Left ventricle myocardium inferior (tissue), 1 donor: ENCODE measurements at places on chromosomes 12 and 14.

GRCh38 chr12:28611115-28611435 is 420.8 kb downstream of the CCDC91 start:
- no peak for DNase-seq

- DNase-seq = no peak
Measured at GRCh38 chr12:128383357-128383937, 116.5 kb downstream of the TMEM132C start.

DNA sequence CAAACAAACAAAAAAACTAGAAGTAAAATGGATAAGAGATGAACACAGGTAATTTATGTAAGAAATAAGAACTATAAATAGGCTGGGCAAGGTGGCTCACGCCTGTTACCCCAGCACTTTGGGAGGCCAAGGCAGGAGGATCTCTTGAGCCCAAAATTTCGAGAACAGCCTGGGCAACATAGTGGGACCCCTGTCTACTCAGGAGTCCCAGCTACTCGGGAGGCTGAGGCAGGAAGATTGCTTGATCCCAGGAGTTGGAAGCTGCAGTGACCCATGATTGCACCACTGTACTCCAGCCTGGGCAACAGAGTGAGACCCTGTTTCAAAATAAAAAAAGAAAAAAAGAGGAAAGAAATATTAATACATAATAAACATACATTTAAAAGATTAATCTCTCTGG is 22.7 kb upstream of the ABCD4 start:
- DNase-seq = no peak

DNA sequence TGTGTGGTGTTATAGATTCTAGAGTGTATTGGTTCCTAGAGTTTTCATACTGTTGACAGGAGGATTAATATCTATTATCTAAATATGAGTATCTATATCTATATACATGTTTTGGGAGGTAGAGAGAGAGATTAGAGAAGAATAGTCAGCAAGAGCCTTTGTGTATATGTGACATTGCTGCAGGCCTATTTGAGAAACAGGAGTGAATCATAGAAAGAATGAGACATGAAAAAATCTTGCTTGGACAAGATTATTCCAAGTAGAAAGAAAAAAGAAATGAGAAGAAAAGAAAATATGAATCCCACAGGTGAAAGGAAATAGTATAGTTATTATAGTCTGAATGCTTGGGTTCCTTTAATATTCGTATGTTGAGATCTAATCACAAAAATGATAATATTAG is 720.4 kb downstream of the RERGL start:
- no peak for DNase-seq

DNA sequence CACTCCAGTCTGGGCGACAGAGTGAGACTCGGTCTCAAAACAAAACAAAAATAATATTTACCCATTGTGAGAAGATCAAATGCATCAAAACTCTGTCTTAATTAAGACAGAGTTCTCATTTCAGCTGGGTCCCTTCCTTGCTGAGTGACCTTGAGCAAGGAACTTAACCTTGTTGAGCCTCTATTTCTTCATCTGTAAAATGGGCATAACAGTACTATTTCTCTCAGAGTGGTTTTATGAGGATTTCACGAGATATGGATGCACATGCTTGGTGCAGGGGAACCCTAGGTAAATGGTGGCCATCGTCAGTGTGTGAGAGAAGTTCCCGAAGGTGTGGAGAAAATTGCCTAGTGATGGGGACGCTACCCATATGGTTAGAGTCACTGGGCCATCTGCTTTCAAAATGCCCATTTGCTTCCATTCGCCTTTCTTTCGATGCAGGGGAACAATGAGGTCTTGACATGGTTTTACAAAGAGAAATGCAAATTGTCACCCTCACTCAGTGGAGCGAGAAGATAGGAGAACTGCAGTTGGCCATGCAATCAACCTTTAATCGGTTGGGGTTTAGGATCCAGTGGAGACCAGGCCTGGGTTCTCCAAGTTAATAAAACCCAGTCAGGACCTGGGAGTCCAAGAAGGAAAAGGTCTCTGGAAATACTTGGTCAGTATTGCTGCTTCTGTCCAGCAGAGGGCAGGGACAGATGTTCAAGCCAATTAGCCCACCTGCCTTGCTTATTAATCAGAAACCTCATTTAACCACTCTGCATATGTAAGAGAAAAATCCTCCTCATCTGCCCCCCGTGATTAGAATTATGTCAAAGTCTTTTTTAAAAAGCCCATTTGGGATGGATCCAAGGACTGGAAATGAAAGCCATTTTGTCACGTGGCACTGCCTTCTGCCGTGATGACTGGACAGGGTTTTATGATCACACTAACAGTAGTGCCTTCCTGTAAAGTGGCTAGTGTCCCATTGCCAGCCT is 37.2 kb downstream of the CFAP251 start:
- DNase-seq = no peak

DNA sequence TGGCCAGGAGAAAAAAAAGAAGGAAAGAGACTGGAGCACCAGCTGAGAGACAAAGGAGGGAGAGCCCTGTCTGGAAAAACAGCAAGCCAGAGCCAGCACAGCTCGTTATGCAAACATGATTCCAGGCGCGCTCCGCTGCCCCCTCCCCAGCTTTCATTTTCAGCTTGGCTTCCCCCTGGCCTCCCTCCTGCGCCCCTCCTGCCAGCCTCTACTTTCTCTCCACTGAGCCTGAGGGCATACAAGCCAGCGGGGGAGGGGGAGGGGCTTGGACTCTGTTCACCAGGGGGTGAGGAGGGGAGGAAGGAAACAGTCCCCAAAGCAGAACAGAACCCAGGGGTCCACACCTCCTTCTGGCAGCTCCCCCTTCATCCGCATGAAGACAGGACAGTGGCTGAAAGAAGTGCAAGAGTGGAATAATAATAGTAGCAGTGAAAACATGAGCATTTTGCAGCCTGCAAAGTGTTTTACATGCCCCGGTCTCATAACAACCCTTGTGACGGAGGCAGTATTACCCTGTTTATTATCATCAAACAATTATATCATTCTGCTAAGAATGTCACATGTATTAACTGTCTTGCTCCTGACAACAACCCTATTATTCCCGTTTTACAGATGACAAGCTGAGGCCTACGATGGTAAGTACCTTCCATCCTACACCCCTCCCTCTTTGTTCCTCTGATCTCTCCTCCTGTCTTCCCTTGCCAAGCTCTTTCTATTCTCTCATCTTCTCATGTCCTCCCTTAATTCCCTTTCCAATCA is 24.2 kb downstream of the SMUG1 start:
- DNase-seq = no peak

GRCh38 chr14:100679153-100679552 is 47.5 kb upstream of the DLK1 start:
- DNase-seq = no peak

DNA sequence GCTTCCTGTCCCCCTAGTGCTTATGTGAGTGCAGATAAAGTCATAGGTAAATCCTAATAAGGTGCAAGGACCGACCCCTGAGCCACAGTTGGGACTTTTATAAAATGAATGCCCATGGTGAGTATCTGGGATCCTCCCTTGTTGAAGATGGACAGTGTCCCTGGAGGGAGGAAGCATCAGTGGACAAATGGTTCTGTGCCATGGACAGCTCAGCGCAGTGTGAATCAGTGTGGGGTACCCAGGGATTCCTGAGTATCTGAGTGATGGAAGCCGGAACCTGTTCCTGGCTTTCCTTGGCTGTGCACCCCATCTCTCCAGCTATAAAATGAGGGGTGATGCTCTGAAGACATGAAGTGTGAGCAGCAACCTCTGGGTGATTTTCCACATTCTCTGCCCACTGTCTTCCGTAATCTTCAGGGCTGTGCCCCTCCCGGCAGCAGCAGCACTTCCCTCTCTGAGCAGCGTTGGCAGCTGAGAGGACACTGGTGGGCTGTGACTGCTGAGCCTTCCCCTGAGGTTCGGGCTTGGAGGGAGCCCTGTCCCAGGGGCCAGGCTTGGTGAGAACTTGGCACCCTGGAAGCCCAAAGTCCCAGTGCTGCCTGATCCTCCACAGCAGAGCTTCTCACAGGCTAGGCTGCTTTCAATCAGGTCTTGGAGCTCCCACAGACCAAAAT is 25.0 kb downstream of the VCPKMT start:
- DNase-seq = no peak

DNA sequence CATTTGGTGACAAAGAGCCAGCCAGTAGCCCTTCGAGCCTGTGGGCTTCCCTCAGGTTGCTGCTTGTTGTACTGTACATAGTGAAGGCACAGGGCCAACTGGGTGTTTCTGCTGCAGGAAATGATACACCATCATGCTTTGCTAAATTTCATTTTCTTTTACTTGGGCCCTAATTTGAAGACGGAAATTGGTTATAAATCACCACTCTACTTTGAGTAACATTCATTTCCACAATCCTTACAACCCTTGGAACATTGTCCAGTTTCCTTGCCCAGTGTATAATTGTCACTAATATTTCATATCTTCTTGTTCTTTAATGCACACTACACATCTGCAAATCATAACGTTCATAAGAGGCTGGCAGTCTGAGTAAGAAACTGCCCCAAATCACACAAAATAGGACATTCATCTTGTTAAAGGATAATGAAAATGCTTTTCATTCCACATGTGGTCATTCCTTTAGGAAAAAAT is 30.2 kb downstream of the MSRB3 start:
- DNase-seq = no peak

- DNase-seq = no peak
Measured at GRCh38 chr14:69038455-69039287, 59.6 kb upstream of the ACTN1 start.
